Aorta (tissue), 5 donors: ENCODE measurements at places on chromosomes 1 and 21. TPM values are rescaled to one million over a fixed set of nuclear protein-coding genes. Genes with fewer than 3 reads are reported as not detected.

DNA sequence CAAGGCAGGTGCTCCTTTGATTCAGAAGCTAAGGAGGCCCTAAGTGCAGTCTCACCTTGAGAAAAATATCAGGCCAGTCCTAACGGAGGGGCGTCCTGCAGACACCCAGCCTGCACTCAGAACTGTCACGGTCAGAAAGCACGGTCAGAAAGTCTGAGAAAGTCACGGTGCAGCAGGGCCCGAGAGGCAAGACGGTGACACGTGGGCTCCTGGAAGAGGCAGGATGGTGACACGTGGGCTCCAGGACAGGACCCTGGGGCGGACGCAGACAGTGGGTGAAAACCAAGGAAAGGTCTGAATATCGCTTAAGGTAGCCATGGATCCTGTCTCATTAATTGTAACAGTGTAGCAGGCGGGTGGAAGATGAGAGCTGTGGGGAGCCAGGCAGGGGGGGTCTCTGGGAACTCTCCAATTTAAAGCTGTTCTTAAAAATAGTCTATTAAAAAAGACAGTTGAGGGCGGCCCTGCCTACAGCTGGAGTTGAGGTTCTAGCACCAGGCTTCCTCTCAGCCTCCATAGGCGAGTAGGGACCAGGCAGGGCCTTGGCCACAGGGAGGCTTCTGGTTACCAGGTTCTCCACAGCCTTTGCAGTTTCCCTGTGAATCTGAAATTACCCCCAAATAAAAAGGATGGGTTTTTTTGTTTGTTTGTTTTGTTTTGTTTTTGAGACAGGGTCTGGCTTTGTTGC lies 65.2 kb downstream of the FAAP20 start:
- peak; percentile 12 for DNase-seq

Gene NECTIN4
- total RNA-seq, result 0.24 TPM

Gene OR2T2
- not detected for total RNA-seq

DNA sequence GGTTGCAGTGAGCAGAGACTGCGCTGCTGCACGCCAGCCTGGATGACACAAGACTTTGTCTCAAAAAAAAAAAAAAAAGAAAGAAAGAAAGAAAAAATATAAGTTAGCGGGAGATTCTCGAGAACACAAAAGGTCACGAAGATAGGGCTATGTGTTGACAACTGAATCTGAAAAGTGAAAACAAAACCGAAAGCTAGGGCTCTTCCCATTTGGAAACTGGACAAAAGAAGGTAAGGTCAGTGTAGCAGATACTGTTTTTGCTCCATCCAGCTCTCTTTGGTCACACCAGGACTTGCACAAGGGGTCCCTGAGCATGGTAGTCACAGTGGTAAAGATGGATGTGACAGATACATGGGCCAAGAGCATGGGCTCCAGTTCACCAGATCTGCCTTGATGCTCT lies 60.4 kb upstream of the MAP10 start:
- no peak for DNase-seq
